Retinal pigment epithelial cell (primary cell): ENCODE measurements at places on chromosomes 5 and 9.

DNA sequence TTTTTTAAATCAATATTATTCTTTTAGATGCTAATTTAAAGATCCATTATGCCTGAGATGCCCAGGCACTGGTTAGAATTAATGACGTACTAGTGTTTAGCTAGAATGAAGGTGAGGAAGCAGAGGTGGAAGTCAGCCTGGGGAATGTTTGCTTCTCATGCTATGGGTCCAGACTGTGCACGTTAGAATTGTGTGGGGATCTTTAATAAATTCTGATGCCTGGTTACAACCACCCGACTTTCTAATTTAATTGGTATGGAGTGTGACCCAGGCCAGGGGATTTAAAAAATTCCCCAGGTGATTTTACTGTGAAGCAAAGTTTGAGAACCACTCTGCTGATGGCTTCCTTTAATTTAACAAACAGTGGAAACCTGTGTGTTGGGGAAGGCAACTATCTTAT lies 111.1 kb downstream of the DOCK2 start:
- no peak for DNase-seq

DNA sequence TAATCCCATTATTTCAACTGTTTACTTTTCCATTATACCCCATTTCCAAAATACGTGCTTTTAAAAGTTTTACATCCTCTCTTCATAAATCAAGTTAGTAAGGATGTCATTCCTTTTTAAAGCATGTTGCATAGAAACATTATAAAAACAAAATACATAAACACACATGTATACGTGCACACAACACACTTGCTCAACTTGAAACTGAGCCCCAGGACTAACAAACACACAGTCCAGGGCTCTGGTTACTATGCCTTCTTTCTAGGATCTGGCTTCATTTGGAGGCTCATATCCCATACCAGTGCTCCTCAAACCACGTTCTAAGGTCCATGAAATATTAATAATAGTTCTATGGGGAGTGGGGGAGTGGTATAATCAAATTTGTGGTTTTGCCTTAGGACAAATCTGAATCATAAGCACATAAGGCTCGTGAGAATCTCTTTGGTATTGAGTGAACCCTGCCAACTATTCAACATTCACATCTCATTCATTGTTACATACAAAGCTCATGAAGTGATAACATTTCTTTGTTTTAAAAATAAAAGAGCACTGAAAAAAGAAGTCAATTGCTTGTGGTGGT lies 55.2 kb downstream of the NFIB start:
- no peak for DNase-seq

- no peak for DNase-seq
Measured at GRCh38 chr5:94812232-94812631, 193.8 kb downstream of the SLF1 start.

- DNase-seq, result no peak
Measured at GRCh38 chr5:68407311-68408239, 192.0 kb downstream of the PIK3R1 start.

- no peak for DNase-seq
Measured at GRCh38 chr9:37290940-37291485, 131.5 kb upstream of the GRHPR start.

DNA sequence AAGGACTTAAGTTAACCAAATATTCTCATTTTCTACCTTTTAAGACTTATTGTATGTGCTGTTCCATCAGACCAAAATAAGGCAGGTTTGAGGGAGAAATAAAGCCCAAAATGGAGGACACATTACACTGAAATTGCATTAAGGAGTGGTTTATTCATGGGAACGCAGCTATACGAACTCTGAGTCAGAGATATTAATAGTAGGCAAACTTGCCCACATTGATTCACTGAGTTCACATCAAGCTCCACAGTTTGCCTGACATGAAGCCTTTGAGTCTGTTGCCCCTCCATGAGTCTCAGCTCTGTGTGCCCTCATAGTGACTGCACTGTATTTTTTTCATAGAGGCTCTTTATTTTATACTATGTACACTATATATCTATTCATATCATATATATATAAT lies 135.0 kb upstream of the SNX2 start:
- no peak for DNase-seq

- no peak for DNase-seq
Measured at GRCh38 chr5:396531-396961, 46.4 kb upstream of the EXOC3 start.

- DNase-seq, result no peak
Measured at GRCh38 chr9:89409466-89409865, 88.4 kb downstream of the SEMA4D start.

- DNase-seq, result peak; percentile 20
Measured at GRCh38 chr9:18060269-18060934, 413.6 kb upstream of the ADAMTSL1 start.

DNA sequence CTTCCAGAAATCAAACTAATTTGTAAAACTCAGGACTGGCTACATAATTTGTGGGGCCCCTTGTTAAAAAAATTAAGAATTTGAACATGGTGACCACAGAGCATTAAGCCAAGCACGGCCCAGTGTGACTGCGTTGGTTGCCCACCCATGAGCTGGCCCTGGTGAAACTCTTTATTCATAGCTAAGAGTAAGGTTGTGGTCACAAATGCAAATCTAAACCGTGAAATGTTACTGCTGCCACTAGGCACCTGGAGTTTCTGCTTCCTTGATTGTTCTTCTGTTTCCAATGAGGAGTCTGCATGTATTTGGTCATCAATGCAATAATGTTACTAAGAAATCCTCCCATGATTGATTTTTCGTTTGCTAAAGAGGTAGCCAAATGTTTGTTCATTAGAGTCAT lies 4.2 kb downstream of the GCNT1 start:
- DNase-seq, result no peak

DNA sequence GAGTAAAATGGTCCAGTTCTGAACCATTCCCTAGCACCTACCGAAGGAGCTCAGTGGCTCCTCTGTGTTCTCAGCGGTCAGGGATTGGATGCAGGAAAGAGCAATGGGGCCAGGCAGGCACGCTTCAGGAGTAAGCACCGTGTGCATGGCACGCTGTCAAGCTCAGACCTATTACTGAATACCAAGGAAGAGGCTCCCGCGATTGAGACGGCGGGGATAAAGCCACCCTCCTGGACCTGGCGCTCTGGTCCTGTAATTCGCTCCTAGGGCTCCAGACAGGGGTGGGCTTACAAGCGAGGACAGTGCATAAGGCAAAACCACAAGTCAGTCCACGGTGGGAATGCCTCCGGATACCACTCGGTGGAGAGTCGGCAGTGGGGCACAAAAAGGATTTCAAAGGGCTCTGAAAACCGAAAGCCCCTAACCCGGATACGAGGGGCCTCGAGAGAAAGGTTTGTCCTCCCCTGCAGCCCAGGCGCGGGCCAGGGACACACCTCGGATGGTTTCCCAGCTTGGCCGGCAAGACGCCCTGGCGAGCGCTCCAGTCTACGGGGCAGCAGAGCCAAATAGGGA lies 988 bp downstream of the OXCT1 start:
- no peak for DNase-seq

DNA sequence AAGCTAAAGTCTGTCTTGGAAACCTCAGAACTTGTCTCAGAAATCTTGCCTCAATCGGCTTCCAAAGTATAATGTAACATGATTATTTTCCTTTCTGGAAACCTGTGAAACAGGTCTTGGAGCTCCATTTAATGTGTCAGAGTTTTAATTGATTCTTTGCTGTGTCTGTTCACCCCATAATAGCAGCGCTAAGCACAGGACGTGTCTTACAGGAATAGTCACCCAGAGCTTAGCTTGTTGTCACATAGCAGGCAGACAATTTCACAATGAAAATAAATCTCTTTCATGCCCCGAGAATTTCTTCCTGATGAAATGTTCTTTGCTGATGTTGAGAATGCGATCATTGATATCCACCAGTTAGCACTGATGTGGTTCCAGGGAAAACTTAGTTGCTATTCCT lies 40.2 kb upstream of the PTPN3 start:
- DNase-seq, result no peak

GRCh38 chr5:173228639-173229381 lies 6.2 kb downstream of the NKX2-5 start:
- DNase-seq, result no peak

- no peak for DNase-seq
Measured at GRCh38 chr9:126702151-126703001, 88.6 kb downstream of the LMX1B start.

DNA sequence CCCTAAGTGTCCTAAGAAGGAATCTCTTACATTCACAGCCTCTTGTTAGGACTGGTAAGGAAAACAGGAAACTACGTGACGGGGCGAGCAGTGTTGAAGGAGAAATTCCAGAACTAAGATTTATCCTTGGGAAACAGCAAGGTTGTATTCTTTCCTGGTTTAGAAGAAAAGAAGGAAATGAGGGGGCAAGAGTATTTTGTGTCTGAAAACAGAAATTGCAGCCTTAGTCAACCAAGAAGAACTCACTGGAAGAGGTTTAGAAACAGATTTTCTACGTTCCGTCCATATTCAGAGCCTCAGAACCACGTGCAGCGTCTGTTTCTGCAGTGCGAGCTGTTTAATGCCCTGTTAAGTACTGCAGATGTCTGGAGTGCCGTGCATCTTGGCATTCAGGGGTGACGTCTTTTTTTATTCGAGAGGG lies 75.2 kb downstream of the GOLPH3 start:
- DNase-seq, result no peak

DNA sequence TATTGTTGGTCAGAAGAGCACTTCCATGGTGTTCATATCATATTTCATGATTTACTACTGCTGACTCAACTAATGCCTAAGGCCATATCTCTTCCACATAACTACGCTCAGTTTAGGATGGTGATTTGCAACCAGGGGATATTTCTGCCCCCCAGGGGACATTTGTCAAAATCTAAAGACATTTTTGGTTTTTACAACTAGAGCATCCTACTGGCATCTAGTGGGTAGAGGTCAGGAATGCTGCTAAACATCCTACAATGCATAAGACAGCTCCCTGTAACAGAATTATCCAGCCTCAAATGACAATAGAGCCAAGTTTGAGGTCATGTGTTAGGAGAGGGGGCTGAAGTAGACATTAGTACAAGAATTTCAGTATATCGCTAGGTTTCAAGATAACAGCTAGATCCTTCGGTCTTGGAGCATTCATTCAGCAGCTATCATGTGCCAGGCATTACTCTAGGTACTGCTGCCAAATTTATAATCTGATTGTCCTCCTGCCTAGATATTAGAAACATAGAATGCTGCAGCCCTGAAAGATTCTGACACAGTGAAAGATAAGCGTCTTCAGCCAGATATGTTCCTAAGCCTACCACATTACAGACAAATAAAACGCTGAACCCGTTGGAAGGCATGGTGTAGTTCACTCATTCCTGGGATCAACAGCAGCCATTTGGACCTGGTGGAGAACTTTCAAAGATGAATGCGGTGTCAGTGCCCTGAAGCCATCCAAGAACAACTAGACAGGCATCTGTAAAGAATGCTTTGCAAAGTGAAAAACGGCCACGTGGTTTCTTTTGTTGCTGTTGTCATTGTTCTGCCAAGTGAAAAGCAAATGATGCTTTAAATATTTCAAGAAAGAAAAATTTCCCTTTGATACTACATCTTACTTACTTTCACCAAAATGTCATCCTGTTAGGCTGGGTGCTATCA lies 55.5 kb upstream of the FST start:
- no peak for DNase-seq

DNA sequence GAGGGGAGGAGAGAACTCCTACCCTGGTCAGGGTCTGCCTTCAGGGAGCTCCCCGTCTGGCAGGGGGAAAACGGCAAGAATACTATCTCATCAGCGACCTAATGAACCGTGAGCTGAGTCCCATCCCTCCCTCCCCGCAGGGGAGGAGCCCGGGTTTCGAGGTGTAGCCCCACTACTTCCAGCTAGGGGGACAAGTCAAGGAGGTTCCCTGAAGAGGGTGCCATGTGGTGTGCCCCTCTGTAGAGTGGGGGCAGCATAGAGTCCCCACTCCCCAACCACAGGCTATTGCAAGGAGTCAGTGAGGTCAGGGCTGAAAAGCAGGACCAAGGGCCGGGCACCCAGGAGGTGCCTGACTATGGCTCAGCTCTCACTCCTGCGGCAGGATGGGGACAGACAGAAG lies 50.9 kb upstream of the RXRA start:
- no peak for DNase-seq

GRCh38 chr5:72847989-72848473 lies 31.6 kb downstream of the TNPO1 start:
- DNase-seq, result peak; percentile 75

GRCh38 chr9:129550199-129550839 lies 70.6 kb downstream of the C9orf50 start:
- DNase-seq, result no peak

DNA sequence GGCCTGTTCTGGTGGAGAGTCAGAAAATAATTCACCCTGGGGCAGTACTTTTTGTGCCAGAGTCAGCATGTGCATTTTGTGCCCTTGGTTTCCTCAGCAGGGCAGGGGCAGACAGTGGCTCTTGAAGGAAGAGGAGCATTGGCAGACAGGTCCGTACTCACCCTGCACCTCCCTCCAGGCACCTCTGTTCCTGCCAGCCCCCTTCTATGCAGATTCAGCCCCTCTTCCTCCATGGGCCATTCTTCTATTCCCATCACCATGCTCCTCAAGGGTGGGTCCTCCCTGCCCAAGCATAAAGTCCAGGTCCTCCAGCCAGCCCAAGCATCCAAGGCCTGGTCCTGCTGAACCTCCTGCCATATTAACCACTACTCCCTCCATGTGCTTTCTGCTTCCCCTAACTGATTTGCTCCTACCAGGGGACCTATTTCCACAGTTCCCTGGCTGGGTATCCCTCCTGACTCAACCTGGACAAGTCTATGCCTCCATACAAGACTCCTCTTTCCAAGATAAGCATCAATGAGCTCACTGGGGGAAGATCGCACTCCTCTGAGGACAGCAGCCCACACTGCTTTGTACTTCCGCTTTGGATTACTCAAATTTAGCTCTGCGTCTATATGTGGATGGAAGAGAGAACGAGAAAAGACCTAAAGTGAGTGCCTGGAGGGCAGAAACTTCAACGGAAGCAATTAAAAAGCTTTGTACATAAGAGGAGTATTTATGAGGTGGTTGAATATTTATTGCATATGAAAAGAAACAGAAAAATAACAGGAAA lies 9.3 kb upstream of the ACSL6 start:
- DNase-seq, result no peak

- no peak for DNase-seq
Measured at GRCh38 chr9:4496497-4496896, 6.2 kb downstream of the SLC1A1 start.

DNA sequence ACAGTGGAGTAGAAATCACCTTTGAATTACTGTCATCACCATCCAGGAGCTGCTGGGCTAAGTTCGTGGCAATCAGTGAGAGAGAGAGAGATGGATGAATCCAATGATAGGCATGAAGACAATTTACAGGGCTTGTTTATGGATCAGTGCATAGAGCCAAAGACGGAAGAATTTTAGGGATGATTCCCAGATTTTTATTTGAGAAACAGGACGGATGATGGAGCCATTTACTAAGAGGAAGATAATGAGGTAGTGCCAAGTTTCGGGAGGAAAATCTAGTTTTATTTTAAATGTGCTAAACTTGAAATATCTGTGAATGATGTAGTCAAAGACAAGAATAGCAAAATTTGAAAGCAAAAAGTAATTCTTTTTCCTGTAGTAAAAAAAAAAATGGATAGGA lies 394.2 kb upstream of the PAPPA start:
- DNase-seq, result no peak

- no peak for DNase-seq
Measured at GRCh38 chr5:149999866-150000255, 593 bp downstream of the TIGD6 start.
